ENCODE measurements at places on chromosomes 4 and X.

GRCh38 chr4:155974476-155974749 is 20.7 kb upstream of the CTSO start:
- DNase-seq, result no peak

DNA sequence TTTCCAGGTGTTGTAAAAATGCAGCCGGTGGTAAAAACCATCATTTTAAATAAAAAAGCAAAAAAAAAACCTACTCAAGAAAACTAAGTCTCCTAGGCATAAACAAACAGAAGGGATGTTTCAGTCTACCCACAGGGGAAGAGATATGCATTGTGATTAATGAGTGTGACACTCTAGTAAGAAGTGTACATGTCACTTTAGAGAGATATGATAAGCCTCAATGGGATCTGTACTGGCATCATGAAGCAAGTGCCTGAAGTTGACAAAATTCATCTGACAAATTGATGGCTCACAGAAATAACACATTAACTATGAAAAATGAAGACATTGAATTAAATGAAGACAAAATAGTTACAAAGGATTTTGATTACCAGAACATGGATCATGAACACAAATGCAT is 162.7 kb downstream of the NPFFR2 start:
- no peak for DNase-seq

DNA sequence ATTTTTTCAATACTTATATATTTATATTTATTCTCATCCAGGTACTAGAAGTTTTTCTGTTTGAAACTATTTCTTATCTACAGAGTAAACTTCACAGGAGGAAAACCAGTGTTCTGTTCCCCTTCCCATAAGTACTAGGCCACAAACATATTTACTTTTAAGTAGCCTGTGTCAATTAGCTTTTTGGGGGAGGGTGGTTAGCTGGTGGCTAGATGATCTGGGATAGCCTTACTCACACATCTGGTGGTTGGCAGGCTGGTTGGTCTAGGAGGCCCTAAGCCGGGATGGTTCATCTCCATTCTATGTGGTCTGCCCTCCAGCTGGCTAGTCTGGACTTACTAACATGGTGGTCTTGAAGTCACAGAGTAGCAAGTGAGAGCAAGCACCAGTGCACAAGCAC is 6.2 kb downstream of the JADE3 start:
- DNase-seq, result no peak

GRCh38 chr4:21856754-21857153 is 91.8 kb downstream of the KCNIP4 start:
- no peak for DNase-seq

GRCh38 chr4:3437582-3437936 is 4.2 kb upstream of the HGFAC start:
- DNase-seq, result no peak

- DNase-seq, result peak; percentile 37
Measured at GRCh38 chr4:24229978-24230377, 340.1 kb upstream of the PPARGC1A start.

GRCh38 chr4:181166742-181167399 is 1076.3 kb upstream of the TENM3 start:
- DNase-seq, result no peak

DNA sequence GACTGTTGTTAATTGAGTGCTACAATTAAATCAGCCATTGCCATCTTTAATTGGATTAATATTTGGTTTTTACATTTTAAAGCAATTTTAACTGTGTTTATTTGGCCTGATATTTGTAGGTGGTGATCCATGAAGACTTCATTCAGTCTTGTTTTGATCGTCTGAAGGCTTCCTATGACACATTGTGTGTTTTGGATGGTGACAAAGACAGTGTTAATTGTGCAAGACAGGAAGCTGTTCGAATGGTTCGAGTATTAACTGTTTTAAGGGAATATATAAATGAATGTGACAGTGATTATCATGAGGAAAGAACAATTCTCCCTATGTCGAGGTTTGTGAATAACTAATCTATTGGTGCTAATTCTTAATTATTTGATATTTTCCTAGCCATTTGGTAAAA is 82.6 kb downstream of the USP9X start:
- DNase-seq, result no peak

DNA sequence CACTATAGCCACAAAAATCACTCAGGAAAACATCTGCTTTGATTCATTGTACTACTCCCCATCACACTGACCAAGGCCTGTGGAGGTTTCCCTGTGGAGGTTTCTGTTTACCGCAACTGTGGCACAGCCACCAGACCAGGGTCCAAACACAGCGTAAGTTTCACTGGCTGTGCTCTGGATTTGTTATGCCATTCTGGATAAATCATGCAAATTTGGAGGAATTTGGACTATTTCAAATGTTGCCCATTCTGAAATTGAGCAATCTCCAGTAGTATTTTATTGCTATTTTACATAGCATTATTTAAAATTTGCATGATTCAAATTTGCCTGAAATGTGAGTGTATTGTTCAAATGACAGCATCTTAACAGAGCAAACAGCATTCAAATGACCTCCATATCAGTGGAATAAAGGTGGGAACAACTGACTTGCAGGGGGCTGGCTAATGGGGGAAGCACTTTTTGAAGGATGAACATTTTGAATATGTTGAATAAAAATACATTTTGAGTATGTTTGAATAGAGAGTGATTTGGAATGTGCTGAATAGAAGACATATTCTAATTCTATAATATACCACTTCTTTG is 66.1 kb upstream of the ACSL1 start:
- no peak for DNase-seq

DNA sequence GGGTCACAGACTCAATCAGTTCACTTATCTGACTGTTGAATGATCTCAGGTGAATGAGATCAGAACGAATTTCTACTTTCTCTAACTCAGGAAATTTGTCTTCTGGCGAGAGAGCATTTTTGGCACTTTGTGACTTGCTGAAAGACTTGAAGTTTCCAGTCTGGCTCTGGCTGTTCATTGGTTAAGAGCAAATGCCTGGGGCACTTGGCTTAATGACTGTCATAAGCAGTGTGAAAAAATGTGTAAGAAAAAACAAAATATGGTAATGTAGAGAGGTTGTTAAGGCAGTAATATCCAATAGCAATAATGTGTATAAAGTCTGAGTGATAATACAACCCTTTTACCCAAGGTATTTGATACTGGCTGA is 71.3 kb upstream of the PGRMC2 start:
- no peak for DNase-seq

DNA sequence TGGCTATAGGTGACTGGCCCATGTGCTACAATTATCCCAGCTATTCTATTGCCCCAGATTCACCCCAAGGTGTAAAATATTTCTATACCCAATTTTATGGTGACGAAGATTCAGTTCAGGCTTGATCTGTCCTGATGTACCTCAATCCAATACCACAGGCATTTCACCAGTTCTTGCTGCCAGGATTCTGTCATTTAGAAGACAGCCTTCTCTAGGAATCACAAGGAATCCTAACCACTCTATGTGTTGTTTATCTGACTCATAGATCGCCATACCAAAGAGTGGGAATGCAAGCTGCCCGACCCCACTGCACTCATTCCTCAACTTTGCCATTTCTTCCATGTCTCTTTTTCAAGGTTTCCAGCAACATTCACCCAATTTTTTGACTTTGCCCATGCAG is 355.0 kb upstream of the EMCN start:
- peak; percentile 24 for DNase-seq

GRCh38 chr4:13570916-13571315 is 26.6 kb upstream of the NKX3-2 start:
- no peak for DNase-seq

GRCh38 chr4:124144238-124144654 is 568.3 kb downstream of the ANKRD50 start:
- DNase-seq, result no peak

GRCh38 chr4:57342411-57342810 is 232.2 kb upstream of the IGFBP7 start:
- no peak for DNase-seq

DNA sequence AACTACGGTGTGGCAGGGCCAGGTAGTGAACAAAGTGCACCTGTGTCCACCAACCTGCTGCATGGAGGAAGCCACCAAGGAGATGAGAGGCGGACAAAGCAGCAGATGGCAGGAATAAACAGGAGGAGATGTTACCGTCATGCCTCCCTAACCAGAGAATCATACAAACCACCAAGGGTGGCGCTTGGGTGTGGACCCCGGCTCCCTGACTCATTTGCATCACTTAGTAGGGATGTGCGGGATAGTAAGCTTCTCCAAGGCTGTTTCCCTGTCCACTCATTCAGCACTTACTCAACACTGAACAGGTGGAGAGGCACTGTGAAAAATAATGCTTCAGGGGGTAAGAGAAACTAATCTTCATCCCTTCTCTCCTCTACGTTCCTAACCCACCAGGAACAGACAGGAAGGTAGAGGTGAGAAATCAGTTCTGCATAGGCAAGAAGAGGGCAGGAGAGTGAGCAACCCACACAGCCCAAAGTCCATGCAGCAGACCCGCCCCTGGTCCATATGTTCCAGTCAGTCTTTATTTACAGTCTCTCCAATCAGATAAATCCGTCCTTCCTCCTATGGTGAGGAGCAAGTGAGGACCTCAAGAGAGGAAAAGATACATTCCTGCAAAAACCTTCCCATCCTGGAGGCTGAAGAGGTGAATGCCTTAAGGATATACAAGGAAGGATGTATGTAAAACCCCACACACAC is 34.0 kb downstream of the QDPR start:
- DNase-seq, result no peak

- DNase-seq, result no peak
Measured at GRCh38 chr4:94848326-94848725, 90.6 kb downstream of the BMPR1B start.

GRCh38 chr4:148143174-148143573 is 299.0 kb downstream of the NR3C2 start:
- no peak for DNase-seq

- DNase-seq, result no peak
Measured at GRCh38 chr4:76997532-76997931, 48.0 kb downstream of the SEPTIN11 start.

- DNase-seq, result no peak
Measured at GRCh38 chrX:72120837-72121236, 10.9 kb downstream of the RTL5 start.

- DNase-seq, result no peak
Measured at GRCh38 chr4:118171381-118171780, 137.1 kb downstream of the NDST3 start.

DNA sequence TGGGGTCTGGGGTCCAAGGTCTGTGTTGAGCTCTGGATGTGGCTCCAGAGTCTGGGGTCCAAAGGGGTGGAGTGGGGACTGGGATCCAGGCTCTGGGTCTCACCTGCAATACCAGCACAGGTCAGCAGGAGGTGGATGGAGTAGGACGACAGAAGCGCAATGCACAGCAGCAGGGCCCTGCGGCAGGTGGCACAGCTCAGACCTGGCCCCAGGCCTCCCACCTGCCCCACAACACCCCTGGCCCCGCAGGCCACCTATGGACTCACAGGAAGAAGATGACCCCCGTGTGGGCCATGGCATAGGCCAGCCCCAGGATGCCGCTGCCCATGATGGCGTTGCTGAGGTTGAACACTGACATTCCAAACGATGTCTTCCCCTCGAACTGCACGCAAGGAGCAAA is 3.4 kb downstream of the SLC38A5 start:
- no peak for DNase-seq

GRCh38 chr4:174993916-174994315 is 75.8 kb downstream of the ADAM29 start:
- no peak for DNase-seq

DNA sequence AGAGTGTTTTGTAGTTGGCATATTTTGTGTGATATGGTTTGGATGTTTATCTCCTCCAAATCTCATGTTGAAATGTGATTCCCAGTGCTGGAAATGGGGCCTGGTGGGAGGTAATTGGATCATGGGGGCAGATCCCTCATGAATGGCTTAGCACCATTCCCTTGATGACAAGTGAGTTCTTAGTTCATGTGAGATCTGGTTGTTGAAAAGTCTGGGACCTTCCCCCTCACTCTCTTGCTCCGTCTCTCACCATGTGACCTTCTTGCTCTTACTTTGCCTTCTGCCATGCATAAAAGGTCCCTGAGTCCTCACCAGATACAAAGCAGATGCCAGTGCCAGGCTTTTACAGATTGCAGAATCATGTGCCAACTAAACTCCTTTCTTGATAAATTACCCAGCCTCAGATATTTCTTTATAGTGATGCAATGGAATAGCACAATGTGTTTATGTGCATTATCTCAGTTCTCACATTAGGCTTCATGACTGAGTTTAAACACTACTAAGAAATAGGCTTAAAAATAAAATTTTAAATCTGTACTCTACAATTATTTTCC is 1348.8 kb downstream of the STIM2 start:
- DNase-seq, result no peak

GRCh38 chr4:6441758-6442157 is 30.7 kb downstream of the PPP2R2C start:
- no peak for DNase-seq

DNA sequence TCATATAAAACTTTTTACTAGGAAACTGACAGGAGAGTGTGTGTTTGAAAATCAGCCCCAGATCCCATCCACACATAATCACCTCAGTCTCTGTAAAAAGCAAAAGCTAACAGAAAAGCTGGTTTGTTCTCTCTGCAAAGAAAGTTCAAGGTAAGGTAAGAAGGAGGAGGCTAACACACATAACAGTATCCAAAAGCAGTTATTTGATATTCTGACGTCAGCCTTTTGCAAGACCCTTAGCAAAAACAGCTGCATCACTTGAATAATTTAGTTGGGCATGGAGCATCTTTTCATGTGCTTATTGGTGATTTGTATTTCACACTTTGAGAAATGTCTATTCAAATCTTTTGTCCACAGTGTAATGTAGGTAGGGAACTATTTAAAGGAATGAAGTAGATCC is 5.5 kb downstream of the TCEAL9 start:
- no peak for DNase-seq

GRCh38 chr4:156718226-156718625 is 253.4 kb downstream of the PDGFC start:
- DNase-seq, result no peak

DNA sequence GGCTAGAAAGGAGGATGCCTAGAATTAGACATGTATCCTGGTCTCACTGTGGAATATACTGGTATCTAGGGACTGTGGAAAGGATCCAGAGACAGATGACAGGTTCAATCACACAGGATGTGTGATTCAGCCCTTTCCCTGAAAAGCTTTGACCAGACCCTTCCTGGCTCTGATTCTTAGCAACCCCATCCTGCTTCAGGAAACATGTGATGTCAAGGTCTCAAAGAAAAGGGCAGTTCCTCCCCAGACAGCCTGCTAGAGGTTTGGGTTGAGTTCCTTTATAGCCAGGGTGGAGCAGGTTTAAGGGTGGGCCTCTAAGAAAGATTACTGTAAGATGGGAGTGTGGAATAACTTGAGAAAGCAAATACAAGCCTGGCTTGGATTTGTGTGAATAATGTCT is 3.0 kb downstream of the BMP15 start:
- DNase-seq, result no peak

DNA sequence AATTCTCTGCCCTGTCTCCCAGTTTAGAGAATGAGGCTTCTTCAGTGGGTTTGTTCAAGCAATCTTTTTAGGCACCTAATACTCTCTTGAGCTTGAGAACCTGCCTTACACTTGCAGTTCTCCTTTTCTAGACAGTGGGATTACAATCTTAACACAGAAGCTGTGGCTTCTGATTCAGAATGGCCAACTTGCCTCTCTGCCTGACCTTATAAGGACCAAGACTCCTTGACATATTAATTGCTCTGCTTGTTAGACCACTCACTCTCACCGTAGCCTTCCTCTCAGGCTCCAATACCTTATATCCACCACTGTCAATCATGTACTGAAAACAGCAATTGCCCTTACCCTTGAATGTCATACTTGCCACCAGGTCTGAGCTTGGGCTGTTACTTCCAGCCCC is 338.7 kb upstream of the MAOA start:
- DNase-seq, result no peak

- DNase-seq, result no peak
Measured at GRCh38 chr4:69517674-69518073, 22.0 kb upstream of the UGT2B4 start.

All from fibroblast of skin of abdomen (primary cell).